ENCODE measurements at places on chromosomes 2 and 18.

- peak; percentile 34 for DNase-seq
These were observed 6.6 kb downstream of the IL1RN start for GRCh38 chr2:113133704-113134598.

- DNase-seq = no peak
These were observed 411 bp downstream of the RNASEH1 start for GRCh38 chr2:3557639-3558204.

- DNase-seq = peak; percentile 52
These were observed 180.1 kb downstream of the CDH2 start for GRCh38 chr18:27996801-27997272.

GRCh38 chr2:98252038-98252773 lies 94.0 kb upstream of the CNGA3 start:
- DNase-seq = no peak

- no peak for DNase-seq
These were observed 203.3 kb upstream of the FBXO11 start for GRCh38 chr2:48109491-48110204.

DNA sequence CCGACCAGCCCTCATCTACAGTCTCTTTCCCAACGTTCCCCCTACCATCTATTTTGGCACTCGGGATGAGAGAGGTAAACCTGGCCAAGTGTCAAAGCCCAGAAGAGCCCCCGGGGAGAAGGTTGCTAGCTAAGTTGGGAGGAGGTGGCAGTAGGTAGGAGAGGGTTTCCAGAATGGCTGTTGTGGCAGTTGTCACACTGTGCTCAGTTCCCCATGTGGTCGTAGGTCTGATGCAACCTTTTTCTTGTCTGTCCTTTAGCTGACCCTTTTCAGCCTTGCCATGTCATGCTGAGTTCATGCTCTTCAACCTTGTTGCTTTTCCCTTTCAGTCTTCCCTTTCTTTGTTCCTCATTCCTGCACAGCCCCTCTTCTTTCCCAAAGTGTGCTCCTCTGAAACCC lies 34.5 kb downstream of the TTLL4 start:
- DNase-seq = no peak

DNA sequence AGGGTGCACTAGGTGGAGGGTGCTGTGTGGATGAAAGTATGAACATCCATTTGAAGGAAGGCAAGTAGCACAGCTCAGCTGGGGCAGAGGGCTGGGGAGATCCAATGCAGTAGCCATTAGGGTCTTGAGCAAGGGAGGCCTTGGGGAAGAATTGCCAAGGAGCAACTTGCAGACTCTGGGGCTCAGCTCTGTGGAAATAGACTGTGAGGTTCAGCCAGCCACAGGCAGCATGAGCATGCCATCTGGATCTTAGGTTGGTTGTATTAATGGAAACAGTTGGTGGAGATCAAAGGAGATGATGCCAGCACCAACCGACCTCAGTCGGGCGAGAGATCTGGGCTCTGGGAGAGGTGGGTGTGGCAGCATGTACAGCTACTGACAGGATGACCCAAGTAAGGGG lies 5.6 kb downstream of the ZAP70 start:
- DNase-seq = no peak

DNA sequence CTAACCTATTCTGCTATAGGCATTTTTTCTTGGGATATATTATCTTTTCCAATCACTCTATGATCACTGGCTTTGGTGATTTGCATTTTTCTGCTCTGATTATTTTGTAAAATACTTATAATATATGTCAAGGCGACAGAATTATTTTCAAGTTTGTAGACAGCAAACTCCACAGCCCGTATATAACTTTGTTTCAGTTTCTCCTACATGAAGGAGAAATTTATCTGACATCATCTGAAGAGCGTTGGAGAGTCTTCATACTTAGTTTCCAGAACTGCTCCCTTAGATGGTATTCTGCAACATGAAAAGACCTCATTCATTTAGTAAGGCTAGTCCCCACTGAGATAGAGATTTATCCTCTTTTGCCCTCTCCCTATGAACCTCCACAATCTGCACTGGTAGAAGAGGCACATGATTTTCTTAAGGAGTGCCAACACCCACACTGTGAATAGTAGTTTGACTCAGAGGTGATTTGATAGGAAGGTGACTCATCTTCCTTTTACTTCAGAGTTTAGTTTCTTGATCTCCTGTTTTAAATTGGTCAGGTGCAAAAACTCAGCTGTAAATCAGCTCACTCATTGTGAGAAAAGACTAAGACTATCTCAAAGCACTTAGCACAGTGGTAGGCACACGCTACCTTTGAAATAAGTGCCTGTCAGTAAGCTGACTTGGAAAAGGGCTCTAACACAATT lies 1848.6 kb upstream of the CELF4 start:
- DNase-seq = peak; percentile 36

DNA sequence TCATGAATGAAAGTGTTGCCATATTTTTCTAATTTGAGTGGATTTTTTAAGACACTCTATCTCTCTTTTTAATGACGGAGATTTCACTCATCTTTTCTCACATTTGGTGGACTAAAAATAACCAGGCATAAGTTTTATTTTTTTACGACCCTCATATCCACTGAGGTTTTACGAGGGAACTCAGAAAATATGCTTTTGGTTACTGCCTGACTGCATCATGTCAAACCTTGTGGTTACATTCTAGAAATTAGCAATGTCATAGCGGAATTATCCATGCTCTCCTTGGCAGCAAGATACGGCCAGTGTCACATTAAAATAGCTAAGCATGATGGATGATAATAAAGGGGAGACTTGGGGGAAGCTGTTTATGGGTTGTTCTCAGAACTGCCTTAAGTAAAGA lies 428.6 kb upstream of the FSHR start:
- peak; percentile 83 for DNase-seq

GRCh38 chr2:158482594-158482993 lies 25.8 kb downstream of the PKP4 start:
- peak; percentile 32 for DNase-seq

DNA sequence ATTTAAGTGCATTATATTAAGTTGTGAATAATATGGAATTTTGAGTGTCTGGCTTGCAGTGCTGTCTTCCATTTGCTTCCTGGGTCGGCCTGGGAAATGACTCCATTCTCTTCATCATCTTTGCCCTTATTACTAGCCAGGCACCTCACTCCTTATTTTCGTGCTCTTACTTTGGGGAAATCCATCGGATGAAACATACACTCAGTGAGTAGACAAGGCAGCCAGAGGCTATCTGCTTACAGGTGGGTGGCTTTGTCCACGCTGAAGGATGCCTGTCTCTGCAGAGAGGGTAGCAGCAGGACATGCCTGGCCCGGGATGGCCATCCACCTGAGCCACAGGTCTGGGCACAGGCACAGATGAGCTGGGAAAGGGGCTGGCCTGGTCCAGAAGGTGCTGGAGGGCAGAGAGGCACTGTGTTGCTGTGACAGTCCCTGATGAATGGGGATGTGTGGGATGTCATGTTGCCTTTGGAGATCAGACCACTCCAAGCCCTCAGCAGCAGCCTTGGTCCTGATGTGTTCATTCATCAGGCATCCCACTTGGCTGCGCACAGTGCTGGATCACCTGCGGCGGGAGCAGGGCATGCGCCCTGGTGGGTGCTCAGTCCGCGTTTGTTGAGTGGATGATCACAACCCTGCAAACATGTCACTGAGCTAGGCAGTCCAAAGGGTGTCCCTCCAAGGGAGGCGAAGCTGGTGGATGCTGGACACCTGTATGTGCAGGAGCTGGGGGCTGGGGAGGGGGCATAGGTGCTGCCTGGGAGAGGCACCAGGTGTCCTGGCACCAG lies 236.0 kb downstream of the LDLRAD4 start:
- DNase-seq = no peak

DNA sequence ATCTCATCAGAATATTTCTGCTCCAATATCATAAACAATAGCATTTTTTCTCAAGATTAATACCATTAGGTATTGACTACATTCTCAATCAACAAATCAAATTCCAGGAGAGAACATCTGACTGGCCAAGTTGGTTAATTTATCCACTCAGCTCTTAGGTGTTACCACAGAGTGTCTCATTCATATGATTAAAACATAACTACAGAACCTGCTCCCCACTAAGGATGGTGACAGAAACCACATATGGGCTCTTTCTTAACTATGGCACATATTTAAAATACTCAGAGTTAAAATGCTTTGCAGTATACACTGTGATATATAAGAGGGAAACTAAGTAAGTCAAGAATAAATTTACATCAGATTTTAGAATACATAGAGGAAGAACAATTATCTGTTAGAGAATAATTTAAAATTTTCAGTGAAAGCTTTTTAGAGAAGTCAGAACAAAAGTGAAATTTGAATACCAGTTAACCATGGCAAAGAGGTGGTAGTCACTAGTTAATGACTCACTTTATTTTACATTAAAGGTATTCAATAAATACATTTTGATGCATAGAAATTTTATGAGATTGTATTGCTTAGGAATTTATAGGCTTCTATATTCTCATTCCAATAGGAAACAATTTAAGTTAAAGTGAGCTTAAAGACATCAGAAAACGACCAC lies 1120.8 kb upstream of the TMEFF2 start:
- no peak for DNase-seq

DNA sequence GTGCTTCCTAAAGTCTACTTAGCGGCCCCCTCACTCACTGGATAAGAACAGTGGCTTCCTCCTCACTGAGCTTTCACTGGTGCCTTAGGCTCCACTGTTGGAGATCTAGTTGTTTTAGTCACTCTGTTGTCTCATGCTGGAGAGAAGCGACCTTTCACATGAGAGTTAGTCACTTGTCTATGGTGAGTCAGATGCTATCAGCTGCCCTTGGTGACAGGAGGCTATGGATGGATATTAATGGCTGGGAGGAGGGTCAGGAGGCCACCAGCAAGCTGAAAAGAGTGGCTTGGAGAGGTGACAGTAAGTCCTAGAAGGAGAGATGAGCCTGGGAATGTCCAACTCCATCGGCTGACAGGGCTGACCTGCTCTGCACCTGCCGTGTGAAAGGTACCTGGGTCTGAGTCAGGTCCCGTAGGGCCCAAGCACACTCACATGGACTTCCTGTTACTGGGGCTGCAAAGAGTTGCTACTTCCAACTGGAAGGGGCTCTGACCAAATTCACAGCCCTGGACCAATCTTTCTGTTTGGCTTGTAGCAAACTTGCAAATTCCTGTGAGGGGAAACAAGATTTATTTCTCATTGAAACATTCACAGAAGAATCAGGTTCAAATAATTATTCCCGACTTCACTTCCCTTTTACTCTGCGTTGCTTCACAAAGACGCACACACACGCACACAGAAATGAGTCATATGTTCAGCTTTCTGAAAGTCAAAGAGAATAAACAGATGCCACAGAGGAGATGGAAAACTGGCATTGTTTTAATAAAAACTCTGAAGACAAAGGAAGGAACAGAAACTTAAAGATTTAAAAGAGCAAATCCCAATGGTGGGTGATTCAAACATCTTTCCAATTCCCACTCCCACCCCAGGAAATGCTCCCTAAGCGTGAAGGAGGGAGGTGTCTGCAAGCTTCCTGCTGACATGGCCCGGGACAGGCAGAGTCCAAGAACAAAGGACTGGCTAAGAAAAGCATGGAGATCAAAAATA lies 203.5 kb upstream of the TWIST2 start:
- peak; percentile 82 for DNase-seq

DNA sequence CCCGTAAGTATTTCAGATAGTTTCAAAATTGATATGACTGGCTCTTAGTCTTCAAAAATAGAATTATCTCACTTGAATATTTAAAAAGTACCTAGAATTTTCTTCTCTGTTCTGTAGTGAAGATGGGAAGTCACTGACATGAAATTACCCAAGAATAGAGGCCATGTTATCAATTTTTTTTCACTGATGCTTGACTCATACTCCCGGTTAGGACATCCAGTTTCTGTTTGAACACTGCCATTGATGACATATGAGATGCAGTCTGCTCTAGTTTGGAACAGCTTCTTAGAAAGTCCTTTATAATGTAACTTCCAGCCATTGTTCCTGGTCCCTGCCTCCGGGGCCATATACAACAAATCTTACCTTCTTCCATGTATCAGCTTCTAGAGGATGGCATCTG lies 26.0 kb downstream of the MAP3K20 start:
- peak; percentile 25 for DNase-seq

GRCh38 chr2:234291765-234292204 lies 205.1 kb downstream of the ARL4C start:
- DNase-seq = peak; percentile 86

DNA sequence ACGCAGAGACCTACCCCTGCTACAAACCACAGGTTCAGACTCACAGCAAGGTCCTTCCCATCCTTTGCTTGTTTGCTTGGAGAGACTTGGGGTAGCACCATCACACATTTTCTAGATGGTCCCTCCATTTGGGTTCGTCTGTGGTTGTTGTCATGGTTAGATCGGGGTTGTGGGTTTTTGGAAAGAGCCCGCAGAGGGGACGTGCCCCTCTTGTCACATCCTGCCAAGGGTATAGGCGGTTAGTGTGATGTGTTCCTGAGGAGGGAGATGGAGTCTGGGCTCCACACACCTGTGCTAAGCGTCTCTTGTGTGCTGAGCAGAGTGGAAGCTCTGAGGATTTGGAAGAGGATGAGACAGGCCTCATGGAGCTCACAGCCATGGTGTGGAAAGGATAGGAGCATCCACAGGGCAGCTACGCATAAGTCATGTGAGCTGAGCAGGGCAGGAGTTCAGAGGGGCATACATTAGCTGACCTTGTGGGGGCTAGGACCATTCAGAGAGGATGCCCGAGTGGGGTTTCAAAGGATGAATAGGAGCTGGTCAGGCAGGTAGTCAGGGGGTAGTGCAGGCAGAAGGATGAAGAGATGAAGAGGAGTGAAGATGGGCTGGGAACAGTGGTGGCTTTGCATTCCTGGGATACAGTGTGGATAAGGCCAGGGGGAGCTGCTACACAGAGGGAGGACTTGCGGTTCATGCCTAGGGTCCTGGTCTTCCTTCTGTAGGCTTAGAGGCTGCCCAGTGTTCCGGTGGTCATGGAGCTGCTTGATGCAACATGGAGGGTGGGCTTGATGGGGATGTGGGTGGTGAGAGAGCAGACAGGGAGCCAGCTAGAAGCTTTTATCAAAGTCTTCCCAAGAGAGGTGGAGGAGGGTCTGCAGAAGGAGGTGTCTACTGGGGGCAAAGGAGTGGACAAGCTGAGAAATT lies 62.9 kb downstream of the ACKR3 start:
- no peak for DNase-seq

DNA sequence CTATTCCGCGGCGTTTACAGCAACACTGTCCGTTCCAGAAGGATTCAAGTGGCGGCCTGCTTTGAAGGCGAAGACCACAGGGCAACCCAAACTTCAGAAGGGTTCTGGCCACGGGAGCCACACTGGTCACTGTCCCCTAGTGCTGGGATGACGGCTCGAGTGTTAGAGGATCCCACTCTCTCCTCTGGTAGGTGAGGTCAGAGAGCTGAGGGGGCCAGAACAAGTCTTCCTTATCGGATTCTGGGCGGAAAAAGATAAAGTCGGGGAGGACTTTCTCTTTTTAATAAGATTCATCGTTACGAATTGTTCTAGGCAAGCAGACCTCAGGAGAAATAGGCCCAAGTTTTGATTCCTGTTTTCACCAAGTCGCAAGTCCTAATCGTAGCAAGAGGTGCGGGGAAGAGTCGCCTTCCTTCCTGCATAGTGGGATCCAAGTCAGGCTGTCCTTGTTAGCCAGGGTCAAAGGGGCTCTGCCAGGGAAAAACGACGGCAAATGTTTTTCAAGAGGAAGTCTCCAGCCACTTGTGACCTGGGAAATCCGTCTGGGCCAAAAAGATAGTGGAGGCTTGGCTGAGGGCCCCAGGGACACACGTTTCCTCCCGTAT lies 864 bp upstream of the MYL12A start:
- no peak for DNase-seq

GRCh38 chr18:63074981-63075404 lies 244.6 kb downstream of the BCL2 start:
- peak; percentile 50 for DNase-seq

GRCh38 chr2:160298960-160299359 lies 98.9 kb upstream of the ITGB6 start:
- peak; percentile 74 for DNase-seq

GRCh38 chr2:222760301-222760897 lies 88.9 kb downstream of the MOGAT1 start:
- no peak for DNase-seq

GRCh38 chr2:64352292-64352691 lies 101.7 kb upstream of the LGALSL start:
- DNase-seq = no peak
